ENCODE measurements at places on chromosomes 2 and 18.

GRCh38 chr2:108193251-108193650 is 46.5 kb upstream of the SULT1C3 start:
- no peak for DNase-seq

- no peak for DNase-seq
These were observed 28.9 kb downstream of the TOGARAM2 start for GRCh38 chr2:29009711-29010677.

GRCh38 chr18:35024965-35025364 is 16.2 kb upstream of the MAPRE2 start:
- DNase-seq = no peak

DNA sequence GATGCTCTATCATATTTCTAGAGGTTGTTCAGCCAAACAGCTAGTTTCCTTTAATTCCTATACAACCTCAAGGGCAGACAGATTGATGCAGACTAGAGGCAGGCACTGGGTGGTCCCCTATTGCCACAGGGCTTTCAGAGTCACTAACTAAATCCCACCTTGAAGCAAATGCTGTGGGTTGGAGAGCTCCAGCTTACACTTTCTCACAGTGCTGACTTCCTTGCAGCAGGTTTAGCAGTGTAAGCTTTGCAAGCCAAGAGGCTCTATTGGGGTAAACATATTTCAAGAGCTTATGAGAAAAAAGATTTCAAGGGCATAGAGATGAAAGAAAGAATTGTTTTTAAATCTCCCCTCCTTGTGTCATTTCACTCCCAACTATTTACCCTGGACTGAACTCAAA is 366.5 kb upstream of the CRIM1 start:
- no peak for DNase-seq

DNA sequence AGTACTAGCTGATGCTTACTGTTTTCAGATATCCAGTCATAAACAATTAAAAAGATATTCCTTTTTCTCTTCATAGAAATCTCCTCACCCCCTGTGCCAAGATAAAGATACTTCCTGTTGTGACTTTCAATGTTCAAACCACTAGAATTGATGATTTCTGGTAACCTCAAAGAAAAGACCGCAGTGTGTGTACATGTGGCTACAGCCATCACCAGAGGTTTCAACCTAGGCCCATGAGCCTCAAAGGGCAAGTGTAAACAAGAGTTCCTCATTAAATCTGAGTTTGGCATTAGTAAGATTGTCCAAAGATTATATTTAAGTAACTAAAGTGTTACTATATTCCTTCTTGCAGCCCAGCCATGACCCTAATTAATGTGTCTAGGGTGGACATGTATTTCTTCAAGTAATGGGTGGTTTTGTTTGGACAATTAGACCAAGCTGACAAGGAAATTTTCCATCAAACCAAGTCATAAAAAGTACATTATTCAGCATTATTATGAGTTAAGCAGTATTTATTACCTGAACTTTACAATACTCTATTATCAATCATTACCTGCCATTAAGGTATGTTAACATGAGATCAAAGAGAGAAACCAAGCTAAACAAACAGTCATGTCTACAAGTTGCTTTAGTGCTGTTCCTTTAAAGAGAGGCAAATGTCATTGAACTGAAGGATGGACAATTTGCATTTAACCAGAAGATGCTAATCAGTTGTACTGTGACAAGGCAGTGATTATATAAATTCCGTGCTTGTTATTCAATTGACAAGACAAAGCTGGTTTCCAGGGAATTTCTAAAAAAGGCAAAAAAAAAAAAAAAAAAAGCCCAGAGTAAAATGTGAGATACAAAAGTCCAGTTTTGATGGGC is 382.7 kb downstream of the LNPK start:
- DNase-seq = no peak

- no peak for DNase-seq
These were observed 114.0 kb downstream of the PIEZO2 start for GRCh38 chr18:11035376-11035775.

DNA sequence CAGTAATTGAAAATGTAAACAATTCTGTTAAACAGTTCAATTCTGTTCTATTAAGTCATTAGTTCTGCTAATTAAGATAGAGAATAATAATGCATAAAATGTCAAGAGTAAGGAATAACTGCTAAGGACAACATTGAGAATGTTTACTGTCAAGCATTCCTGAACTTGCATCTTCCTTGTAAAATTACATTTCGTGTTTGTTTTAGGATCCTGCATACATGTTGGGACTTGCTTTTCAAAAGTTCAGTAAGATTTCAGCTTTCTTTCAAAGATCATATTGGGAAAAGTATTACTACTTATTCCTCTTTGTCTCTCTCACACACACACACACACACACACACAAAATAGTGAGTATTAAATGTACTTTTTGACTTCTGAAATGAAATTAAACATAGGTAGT is 20.5 kb downstream of the DYNC1I2 start:
- DNase-seq = no peak

DNA sequence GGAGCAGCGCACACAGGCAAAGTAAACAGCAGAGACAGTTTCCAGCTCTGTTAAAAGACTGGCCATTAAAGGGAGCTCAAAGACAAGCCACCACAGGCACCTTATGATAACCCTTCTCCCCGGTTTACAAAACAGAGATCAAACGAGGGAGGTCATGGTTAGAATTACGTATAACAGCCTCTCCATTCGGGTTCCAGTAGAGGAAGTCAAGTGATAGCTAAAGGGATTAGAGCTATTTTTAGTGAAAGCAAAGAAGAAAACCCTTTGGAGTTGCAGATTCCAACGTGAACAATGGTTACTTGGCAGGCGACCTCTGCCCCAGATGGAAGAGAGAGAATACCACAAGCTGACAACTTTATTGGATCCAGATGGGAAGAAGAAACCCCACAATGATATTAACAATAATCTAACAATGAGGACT is 31.2 kb upstream of the EDAR start:
- DNase-seq = no peak

DNA sequence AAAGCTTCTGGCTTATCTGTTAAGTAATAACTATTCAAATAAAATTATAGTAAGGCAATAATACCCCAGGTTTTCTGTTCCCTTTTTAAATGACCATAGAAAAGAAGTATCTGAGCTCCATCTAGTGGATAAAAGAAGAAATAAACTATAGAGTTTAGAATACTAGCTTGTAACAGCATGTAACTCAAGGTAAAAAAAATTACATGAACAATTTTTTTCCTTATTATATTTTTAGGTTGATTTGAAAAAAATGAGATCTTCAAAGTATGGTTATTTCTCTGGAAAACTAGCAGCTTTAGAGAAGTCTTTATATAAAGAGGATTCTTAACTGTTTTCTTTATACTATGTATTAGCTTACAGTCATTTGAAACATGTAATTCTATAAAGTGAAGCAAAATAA is 58.1 kb downstream of the NCKAP1 start:
- DNase-seq = peak; percentile 60

GRCh38 chr18:56935434-56936040 is 211.3 kb upstream of the BOD1L2 start:
- no peak for DNase-seq

DNA sequence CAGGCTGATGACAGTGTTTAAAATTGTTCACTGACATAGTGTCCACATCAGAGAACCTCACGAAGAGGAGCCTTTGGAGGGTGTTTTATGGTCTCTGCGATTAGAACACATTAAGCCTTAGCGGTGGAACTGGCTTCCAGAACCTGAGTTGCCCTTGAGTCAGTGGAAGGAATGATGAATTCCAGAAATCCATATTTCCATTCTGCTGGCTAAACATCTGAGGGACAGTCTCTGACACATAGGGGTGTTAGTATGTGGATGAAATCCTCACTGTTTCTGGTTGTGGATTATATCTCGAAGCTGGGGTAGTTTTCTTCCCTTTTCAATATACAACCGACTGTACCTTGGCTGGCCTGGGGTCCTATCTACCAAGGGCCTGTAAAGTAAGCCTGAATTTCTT is 4.0 kb downstream of the CASP10 start:
- DNase-seq = no peak

- peak; percentile 75 for DNase-seq
These were observed 12.6 kb upstream of the KCMF1 start for GRCh38 chr2:84958135-84959059.

DNA sequence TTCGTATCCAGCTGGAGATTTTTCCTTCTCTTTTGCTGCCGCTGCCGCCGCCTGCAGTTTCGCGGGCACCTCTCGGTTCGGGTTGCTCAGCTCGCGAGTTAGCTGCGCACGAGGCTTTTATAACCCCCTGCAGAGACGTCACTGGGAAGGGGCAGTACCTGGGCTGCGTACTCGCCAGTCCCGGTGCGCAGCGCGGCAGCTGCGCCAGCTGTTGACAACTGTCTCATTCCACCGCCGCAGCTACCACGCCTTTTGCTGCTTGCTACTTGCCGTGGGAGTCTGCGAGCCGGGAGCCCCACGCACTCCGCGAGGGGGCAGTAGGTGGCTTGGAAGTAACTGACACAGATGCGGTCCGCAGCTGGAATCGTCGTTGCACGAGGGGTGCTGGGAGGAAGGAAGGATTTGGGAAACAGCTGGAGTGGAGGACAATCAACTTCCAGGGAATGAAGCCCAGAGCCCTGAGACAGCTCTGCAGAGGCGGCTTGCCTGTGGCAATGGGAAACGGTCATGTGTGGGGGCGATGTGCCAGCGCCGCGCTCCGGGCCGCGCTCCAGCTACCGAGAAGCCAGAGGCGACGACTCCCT is at the start of gene TACR1:
TACR1 (minus strand) TSS at position 93 of the 584 bp plus-strand sequence. CDS start 586 bp downstream, outside the sequence.
- peak; percentile 20 for DNase-seq

DNA sequence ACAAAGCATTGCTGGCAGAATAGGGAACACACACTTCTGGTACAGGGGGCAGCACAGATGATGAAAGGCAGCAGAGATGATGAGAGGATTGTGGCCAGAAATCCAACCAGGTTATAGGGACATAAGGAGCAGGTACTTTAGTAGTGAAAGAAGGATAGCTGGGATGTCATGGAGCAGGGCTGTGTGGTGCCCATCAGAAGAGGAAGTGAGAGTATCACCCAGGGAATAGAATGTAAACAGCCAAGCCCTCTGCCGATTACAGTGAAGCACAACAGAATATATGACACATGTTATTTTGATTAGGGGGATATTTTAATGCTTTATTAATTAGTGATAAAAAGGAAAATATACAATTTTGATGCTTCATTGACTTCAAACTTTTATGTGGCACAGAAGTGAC is 883.4 kb upstream of the CDH2 start:
- no peak for DNase-seq

DNA sequence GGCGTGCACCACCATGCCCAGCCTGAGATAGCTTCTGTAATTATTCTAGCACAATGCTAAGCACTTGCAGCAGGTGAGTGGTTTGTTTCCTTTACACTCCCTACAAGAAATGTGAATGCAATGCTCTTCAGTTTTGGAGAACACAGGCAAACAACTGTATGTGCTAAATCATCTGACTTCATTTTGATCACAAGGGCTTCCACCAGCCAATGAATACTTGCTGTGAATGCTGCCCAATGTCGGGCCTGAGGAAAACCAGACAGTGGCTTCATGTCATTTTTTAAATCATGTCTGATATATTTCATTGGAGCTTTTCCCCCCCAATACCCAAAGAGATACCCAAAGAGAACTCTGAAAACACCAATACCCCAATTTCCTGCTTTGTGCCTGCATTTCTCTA is 155.6 kb upstream of the XPO1 start:
- DNase-seq = no peak

DNA sequence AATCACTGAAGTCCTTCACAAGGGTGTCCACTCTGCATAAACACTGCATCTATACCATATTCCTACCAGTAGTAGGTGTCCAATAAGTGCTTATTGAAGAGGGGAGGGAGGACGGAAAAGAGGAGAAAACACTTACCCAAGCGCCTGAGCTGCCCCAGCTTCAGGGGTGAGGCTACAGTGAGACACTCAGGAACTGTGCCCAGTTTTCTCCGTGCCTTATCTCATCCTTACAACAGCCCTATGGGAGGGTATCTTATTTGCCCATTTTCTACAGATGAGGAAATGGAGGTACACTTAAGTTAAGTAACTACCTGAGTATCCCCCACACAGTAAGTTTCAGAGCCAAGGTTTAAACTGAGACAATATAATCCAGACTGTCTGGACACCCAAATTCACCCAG is 41.5 kb downstream of the RNF152 start:
- no peak for DNase-seq

- DNase-seq = no peak
These were observed 270.2 kb downstream of the EN1 start for GRCh38 chr2:118577202-118577601.

DNA sequence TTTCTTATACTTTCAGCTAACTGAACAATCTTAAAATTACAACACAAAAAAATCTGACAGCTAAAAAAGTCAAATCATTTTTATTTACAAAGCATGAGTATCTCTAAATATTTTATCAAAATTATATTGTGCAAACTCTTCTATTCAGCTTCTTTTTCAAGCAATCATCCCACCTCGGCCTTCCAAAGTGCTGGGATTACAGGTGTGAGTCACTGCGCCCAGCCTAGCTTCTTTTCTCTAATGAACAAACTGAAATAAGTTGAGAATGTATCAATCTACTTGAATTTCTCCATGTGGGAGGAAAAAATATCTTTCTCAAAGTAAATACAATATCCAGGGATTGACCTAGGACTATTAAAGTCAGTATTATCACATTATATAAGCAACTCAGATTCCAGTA is 14.9 kb downstream of the NDUFS1 start:
- no peak for DNase-seq

- no peak for DNase-seq
These were observed 44.0 kb downstream of the ACKR3 start for GRCh38 chr2:236613612-236614011.

DNA sequence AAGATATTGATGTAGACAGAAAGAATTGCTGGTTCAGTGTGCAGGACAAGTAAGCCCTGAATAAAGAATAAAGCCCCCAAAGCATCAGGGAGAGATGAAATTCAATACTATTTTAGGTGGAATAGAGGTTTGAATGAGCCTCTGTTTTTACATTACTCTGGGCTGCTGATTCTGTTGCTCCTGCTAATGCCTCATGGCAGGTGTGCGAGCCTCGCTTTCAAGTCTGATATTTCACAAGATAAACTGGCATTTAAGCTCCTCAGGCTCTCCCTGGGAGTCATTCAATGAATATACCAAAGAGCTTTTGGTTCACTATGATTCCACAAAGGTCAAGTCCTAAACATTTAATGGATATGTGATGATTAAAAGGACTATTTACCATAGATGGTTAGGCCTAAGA is 601.0 kb upstream of the SLC39A10 start:
- DNase-seq = no peak

DNA sequence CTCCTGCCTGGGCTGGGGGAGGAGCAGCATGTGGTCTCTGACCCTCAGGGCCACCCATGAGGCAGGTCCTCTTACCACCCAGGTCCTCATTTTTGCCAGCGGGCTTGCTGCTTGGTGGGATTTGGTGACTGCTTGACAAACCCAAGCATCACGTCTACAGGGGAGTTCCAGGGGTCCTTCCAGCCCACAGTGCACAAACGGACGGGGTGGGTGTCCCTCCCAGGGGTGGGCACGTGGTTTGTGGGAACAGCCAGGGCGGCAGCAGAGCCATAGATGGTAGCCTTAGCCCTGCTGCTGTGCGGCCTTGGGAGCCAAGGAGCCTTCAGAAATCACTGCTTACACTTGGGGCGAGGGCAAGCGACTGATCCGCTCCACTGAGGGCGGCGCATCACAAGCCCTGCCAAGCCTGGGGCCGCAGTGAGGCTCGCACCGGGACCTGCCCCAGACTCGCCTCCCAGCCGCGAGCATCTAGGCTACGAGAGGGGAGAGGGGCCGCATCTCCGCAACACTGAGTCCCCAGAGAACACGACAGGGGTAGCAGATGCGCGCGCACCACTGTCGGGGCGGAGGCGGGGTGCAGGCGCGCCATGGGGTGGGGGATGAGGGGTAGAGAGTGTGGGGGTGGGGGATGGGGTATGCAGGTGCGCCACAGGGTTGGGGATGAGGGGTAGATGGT is 36.9 kb downstream of the SNED1 start:
- DNase-seq = no peak

All from NCI-H774 (cell line).